Transverse colon (tissue), 4 donors: ENCODE measurements at places on chromosomes 7 and 10. TPM values are rescaled to one million over a fixed set of nuclear protein-coding genes. Genes with fewer than 3 reads are reported as not detected.

MOGAT3 gene
- 44.8 TPM for total RNA-seq

CREM gene
- 99.9 TPM for total RNA-seq

CYP26C1 gene
- not detected for total RNA-seq

GSTO2 gene
- 9.5 TPM for total RNA-seq

RARRES2 gene
- total RNA-seq, result 84.2 TPM

TSPAN12 gene
- total RNA-seq, result 37.0 TPM

TWIST1 gene
- 0.41 TPM for total RNA-seq

TRIM50 gene
- not detected for total RNA-seq

PKD2L1 gene
- total RNA-seq, result not detected

FLNC gene
- 90.1 TPM for total RNA-seq

ASB4 gene
- total RNA-seq, result not detected
